ENCODE measurements at places on chromosomes 7 and 10.
A peak's percentile ranks its signal among the peaks of the same experiment; 100 is the strongest.

DNA sequence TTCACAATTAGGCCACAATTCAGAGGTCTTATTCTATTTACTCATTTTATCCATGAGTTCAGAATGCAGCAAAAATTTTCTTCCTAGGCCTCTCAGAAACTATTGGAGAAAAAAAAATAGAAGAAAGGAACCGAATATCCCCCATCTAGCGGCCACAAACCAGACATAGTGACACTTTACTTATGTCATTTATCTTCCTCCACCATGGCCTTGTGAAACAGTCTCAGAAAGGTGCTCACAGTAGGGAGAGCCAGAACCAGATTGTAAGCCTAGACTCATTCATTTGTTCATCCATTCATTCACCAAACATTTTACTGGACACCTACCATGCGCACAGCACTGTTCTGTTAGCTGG is 16.0 kb downstream of the CREB3L2 start:
- H3K27me3 ChIP-seq: no peaks in the 10 kb centered on the region

DNA sequence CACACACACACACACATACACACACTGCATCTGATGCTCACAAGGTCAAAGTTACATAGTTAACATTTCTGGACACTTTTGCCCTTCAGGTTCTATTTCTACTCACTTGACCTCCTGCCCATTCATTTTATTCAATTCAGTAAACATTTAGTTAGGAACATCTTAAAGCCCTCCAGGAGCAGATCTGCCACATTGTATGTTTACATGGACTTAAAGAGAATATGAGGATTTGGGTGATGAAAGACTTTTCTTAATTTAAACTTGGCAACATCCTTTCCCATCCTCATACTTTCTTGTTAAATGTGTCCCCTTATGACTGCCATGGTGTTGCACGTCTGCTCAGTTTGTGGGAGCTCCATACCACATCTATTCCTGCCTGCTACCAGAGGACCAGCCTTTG is 322.8 kb upstream of the BMPER start:
- H3K4me1 ChIP-seq: no peaks in the 10 kb centered on the region
- no peak for DNase-seq
- H3K36me3 ChIP-seq: no peaks in the 10 kb centered on the region
- H3K27me3 ChIP-seq: no peaks in the 10 kb centered on the region

DNA sequence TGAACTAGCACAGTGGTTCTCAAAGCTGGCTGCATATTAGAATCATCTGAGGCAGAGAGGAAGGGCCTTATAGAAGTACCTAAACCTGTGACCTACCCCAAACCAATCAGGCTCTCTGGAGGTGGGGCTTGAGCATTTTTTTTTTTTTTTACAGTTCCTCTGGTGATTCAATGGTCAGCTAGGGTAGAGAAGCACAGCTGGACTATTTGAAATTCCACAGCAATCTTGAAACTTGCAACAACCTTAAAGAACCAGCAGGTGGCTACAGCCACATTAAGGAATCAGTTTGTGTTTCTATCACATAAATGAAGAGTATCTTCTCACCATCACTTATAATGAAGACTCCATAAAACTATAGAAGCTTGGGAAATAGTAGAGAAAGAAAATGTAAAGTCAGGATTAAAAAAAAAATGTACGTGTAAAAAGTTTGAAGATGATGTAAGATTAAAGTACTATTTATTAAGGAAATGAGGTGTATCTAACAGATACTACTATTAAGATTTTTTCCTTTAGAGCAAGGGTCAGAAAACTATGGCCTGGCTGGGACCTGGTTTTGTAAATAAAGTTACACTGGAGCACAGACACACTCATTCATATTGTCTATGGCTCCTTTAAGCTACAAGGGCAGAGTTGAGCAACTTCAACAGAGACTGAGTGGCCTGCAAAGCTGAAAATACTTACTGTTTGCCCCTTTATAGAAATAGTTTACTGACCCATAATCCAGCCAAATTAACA is 3.8 kb downstream of the RTKN2 start:
- H3K27ac ChIP-seq: no peak overlapping the region
- H3K4me1 ChIP-seq: peaks cover 16% of the 10 kb centered on the region
- no peak overlapping the region for H3K4me3 ChIP-seq
- no peaks in the 10 kb centered on the region for H3K27me3 ChIP-seq

GRCh38 chr10:78981257-78981969 is 87.4 kb upstream of the ZMIZ1 start:
- H3K27ac ChIP-seq: no peak overlapping the region
- no peak overlapping the region for H3K4me3 ChIP-seq
- no peaks in the 10 kb centered on the region for H3K27me3 ChIP-seq
- peaks cover 8% of the 10 kb centered on the region for H3K4me1 ChIP-seq
- H3K36me3 ChIP-seq: no peaks in the 10 kb centered on the region
- peak; percentile 13 for DNase-seq

DNA sequence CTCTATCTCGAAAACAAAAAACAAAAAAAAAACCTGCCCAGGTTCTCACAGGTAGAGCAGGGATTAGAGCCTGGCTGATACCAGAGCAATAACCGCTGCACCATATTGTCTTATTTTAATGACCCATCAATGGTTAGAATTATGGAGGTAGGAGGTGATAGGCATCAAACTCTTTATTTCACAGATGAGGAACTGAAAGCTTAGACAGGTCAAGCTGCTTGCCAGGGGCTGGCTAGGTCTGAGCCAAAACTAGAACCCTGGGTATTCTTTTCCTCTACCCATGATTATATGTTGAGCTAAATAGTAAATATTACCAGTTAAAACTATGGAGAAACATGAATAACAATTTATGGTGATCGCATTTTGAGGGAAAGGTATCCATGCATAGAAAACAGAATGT is 2.0 kb upstream of the PPP1R3C start:
- peaks cover 12% of the 10 kb centered on the region for H3K4me1 ChIP-seq
- DNase-seq: no peak
- no peak overlapping the region for H3K27ac ChIP-seq
- peaks cover 48% of the 10 kb centered on the region for H3K27me3 ChIP-seq
- no peak overlapping the region for H3K4me3 ChIP-seq
- H3K36me3 ChIP-seq: no peaks in the 10 kb centered on the region

DNA sequence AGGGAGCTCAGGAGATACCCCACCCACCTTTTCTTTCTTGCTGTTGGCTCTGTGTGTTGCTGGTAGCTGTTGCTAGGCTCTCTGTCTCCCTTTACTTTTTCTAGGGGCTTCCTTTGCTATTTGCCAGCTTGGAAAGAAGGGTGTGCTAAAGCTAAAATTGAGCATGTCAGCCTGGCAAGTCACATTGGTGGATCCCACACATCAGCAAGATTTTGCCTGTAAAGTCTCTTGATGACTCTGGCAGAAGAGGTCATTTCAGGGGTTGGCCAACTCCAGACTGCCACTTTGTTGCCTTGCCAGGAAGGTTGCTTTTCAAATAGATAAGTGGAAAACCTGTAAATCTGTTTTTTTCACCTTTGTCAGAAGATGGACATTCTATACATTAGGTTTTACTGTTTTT is 9.9 kb downstream of the CCNY start:
- H3K36me3 ChIP-seq: no peaks in the 10 kb centered on the region
- DNase-seq: no peak
- H3K4me1 ChIP-seq: peaks cover 46% of the 10 kb centered on the region
- no peaks in the 10 kb centered on the region for H3K27me3 ChIP-seq

DNA sequence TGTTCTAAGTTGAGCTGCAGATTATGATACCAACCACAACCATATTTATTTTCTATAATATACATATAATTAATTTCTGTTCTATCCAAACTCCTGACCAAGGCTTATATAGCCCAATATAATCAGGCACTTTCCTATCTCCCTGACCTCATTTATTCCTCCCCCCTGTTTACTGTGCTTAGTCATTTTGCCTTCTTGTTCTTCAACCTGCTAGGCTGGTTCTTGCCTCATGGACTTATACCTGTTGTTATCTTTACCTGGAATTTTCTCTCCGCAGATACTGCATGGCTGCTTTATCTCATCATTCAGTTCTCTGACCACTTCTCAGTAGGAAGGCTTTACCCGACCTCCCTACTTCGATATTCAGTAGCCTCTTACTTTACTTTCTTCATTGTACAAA is 24.9 kb upstream of the FAM3C start:
- H3K4me3 ChIP-seq: no peak overlapping the region
- H3K27me3 ChIP-seq: no peaks in the 10 kb centered on the region
- no peak overlapping the region for H3K27ac ChIP-seq
- no peak for DNase-seq
- H3K36me3 ChIP-seq: no peaks in the 10 kb centered on the region

- no peaks in the 10 kb centered on the region for H3K27me3 ChIP-seq
- H3K4me1 ChIP-seq: no peaks in the 10 kb centered on the region
- H3K27ac ChIP-seq: no peak overlapping the region
- H3K36me3 ChIP-seq: no peaks in the 10 kb centered on the region
- DNase-seq: no peak
Observed at GRCh38 chr7:147915781-147916180, 674.8 kb upstream of the C7orf33 start.

GRCh38 chr10:72061491-72061890 is 26.9 kb downstream of the SPOCK2 start:
- peaks cover 10% of the 10 kb centered on the region for H3K4me1 ChIP-seq
- no peak overlapping the region for H3K27ac ChIP-seq
- H3K36me3 ChIP-seq: peaks cover 45% of the 10 kb centered on the region
- H3K4me3 ChIP-seq: no peak overlapping the region

DNA sequence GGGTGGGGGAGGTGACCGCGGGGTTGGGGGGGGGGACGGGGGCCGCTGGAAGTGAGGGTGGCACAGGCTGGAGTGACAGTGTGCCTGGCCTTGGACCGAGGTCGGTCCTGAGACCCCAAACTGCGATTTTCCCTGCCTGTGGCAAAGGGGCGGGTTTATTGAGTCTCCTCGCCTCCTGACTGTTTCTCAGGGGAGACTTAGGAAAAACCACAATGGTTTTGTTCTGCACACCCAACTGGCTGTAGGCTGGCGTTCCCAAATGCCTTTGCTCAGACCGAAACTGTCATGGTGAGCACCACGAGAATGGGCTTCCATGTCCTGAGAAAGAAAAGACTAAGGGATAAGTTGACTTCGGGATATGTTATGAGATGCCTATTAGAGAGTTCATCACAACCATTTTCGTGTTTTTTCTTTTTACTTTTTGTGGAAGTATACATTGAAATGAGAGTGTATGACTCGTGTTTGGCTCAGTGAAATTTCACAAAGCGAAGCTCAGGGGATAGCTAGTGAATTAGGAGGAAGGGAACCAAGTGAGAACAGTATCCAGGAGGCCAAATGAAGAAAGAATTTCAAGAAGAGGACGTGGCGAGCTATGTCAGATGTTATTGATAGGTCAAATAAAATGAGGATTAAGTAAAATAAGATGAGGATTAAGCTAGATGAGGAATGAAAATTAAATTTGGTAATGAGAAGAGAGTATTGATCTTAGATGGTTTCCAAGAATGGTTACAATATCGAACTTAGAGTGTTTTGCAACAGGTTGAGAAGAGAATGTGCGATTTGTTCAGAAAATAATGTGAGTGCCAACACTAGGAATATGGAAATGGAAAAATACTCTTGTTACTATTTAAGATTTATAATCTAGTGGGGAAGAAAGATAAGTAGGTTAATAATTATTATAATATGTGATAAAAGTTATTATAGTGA is 918 bp downstream of the NET1 start:
- peak overlapping the region; percentile 57 for H3K4me3 ChIP-seq
- H3K27ac ChIP-seq: no peak overlapping the region
- H3K27me3 ChIP-seq: peaks cover 10% of the 10 kb centered on the region
- peaks cover 9% of the 10 kb centered on the region for H3K4me1 ChIP-seq
- DNase-seq: no peak

GRCh38 chr7:4831723-4832495 is 29.9 kb downstream of the PAPOLB start:
- H3K36me3 ChIP-seq: no peaks in the 10 kb centered on the region
- H3K4me1 ChIP-seq: peaks cover 4% of the 10 kb centered on the region
- no peak overlapping the region for H3K4me3 ChIP-seq
- no peaks in the 10 kb centered on the region for H3K27me3 ChIP-seq

DNA sequence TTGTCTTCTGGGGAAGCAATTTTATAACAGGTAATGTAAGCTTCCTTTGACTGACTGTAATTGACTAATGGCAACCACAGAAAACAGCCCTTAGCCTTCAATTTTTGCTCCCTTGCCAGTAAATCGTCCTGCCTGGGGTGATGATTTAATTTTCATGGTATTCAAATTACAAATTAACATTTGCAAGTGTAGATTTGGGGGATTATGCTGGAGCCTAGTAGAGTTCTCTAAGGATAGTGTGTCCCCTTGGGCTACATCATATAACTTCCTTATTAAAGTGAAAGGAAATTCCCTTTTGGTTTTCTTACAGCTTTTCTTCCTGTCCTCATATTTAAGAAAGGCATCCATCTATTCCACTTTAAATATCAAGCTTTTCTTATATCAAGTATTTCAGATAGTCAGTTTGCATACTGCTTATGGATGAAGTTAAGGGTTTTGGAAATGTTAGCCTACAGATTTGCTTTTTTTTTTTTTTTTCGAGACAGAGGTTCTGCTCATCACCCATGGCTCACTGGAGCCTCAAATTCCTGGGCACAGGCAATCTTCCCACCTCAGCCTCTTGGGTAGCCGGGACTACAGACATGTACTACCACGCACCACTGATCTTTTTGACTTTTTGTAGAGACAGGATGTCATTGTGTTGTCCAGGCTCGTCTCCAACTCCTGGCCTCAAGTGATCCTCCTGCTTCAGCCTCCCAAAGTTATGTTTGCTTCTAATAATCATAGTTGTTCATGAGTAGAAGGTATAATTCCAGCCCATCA is 35.9 kb upstream of the HDAC9 start:
- H3K36me3 ChIP-seq: no peaks in the 10 kb centered on the region
- no peak overlapping the region for H3K4me3 ChIP-seq
- H3K27ac ChIP-seq: no peak overlapping the region
- H3K27me3 ChIP-seq: no peaks in the 10 kb centered on the region

DNA sequence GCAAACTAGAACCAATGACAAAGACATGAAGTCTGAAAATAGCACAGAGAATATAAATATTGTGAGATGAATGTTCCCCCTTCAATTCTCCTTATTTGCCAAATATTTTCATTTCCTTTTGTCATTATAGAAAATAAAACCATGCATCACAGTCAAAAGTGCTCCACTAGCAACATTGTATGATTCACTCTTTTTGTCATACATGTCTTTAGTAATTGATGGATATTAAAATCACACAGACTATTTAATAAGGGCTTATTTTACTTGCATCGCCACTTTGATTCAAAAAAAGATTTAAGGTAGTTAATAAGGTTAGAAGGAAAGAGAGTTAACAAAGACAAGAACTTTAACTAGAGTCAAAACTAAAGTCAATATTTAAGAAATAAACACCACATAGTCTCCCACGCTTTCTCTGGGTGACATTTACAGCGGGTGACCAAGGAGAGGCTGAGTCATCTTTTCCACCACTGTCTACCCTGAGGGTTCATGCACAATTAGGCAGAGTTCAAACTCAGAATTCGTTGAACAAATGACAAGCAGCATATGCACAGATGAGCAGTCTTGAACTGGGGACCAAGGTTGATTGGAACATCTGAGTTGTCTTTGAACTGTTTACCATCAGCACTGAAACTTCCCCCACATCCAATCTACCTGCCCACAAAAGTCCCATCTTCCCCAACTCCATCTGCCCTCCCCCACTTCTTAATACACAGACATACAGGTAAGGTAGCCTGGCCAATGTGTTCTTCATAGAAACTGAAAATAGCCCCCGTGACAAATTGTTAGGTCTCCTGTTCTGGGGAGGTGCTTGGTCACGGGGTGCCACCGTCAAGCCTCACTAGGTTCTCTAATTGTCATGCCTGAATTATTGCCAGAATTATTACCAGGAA is 42.5 kb downstream of the C7orf25 start:
- H3K27ac ChIP-seq: no peak overlapping the region
- H3K4me1 ChIP-seq: no peaks in the 10 kb centered on the region
- H3K4me3 ChIP-seq: no peak overlapping the region

GRCh38 chr7:101239191-101239950 is 1.8 kb upstream of the CLDN15 start:
- H3K4me1 ChIP-seq: peaks cover 15% of the 10 kb centered on the region
- no peak overlapping the region for H3K4me3 ChIP-seq
- H3K27ac ChIP-seq: no peak overlapping the region

GRCh38 chr10:49230004-49230403 is 41.8 kb upstream of the TMEM273 start:
- no peaks in the 10 kb centered on the region for H3K36me3 ChIP-seq
- DNase-seq: no peak
